ENCODE measurements at places on chromosomes 6 and 20. TPM values are rescaled to one million over a fixed set of nuclear protein-coding genes. Genes with fewer than 3 reads are reported as not detected.

DNA sequence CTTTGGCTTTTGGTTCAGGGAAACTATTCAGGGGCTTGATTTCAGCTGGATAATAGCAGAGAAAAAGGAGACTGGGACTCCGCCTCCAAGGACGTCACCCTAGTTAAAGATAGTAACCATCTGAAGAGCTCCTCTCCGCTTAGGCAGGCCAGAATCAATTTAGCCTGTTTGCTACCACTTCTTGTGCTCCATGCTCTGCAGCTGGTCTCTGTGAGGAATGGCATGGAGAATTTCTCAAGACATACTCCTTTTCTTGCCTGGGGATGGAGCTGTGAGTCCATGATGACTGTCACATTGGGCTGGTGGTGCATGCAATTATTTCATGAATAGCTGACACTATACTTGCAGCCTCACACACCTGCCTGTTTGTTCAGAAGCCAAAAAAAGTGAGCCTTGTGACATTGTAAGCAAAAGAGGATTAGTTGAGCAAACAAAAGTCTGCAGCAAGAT, 61.4 kb downstream of the TXLNB start:
- no peak for DNase-seq

The PPP1R16B gene
- total RNA-seq = not detected

The GHRH gene
- not detected for total RNA-seq

DNA sequence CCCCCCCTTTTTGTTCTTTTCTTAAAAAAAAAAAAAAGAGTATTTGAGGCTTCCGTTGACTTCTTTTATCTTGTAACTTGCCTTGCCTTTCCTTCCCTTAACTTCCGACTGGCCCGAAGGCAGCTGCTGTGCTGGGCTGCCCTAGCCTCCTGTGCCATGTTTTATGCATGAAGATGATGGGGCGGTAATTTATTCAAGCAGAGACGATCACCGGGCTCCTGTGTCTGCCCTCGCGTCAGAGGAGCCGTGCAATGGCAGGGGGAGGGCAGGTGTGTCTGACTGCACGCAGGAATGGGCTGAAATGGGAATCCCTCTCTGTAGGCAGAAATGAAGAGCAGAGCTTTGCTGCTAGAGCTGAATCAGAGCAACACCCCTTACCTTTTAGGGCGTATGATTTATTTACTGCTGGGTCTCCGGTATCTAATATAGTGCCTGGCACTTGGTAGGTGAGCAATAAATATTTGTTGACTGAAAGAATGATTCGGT, 106.3 kb upstream of the RIPOR2 start:
- DNase-seq = no peak

The BANF2 gene
- total RNA-seq = not detected

DNA sequence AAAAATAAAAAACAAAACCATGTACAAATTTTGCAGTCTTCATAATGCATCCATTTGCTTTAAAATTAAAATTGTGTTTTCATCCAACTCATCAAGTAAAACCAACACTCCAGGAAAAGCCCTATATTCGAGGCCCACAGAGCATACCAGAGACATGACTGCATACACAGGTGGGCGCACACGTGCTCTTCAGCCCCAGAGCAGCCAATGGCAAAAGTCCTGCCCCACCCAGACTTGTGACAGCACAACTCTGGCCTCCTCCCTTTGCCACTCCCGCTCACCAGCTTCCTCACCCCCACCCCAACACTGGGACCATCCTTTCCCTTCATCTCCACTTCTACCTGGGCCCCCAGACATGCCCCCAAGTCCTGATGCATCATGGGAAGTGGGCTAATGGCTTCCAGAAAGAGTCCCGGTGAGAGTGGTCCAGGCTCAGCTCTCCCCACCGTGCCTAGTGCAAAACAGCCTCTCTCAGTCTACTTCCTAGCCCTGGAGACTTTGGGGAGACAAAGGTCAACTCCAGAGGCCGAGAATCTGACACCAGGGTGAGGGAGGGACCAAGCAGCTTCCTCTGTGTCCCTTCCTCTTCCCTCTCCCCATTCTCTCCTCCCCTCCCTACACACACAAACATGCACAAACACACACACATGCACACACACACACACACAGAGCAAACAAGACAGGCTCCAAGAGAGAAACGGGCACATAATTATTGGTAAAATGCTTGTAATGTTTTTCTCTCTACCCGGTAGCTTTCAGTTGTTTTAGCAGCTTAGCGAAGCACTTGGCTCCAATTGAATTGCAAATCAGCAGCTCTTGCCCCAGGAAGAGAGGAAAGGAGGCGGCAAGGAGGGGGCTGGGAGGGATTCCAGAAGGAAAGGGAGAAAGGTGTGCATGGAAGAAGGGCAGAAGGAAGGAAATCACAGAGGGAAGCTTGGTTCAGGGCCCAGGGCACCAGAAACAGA, 14.3 kb downstream of the GRM4 start:
- DNase-seq = no peak

The TRPC4AP gene
- total RNA-seq = 82.2 TPM

- DNase-seq = no peak
Observed at GRCh38 chr6:70834520-70834919, 122.3 kb downstream of the B3GAT2 start.

DNA sequence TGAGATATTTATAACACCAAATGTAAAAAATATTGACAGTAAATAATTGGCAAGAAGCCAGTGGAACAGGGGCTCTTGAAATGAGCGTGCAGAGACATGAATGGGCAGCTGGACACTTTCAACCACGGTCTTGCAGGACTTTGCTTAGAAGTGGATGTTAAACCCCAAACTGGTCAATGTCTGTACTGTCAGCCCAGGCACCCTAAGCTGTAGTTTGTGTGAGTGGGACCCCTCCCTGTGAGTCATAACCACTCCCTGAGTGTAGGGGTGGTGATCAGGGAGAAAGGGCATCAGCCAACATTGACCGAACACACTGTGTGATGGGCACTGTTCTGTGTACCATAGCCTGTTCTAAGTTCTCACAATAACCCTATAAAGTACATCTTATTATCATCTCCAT, 108.6 kb downstream of the FIG4 start:
- DNase-seq = no peak

The ANKEF1 gene
- total RNA-seq = 4.0 TPM

The RSPO4 gene
- total RNA-seq = 1.2 TPM

The CD83 gene
- total RNA-seq = 7.1 TPM

DNA sequence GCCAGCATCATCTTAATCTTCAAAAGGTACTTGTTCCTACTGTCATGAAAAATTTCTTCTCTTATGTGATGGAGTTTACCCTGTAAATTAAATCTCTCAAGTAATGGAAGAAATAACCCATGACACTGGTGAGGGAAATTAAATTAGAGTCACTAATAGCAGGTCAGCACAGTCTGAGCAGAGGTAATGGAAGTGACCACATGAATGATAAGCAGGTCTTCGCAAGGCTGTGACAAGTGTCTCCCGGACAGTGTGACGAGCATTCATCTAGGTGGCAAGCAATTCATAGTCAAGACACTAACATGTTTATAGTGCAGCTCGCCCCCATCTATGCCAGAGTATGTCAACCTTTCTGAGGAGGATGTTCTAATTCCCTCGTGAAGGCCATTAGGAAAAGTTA, 249.2 kb downstream of the FRK start:
- DNase-seq = no peak

The HUS1B gene
- 0.22 TPM for total RNA-seq

DNA sequence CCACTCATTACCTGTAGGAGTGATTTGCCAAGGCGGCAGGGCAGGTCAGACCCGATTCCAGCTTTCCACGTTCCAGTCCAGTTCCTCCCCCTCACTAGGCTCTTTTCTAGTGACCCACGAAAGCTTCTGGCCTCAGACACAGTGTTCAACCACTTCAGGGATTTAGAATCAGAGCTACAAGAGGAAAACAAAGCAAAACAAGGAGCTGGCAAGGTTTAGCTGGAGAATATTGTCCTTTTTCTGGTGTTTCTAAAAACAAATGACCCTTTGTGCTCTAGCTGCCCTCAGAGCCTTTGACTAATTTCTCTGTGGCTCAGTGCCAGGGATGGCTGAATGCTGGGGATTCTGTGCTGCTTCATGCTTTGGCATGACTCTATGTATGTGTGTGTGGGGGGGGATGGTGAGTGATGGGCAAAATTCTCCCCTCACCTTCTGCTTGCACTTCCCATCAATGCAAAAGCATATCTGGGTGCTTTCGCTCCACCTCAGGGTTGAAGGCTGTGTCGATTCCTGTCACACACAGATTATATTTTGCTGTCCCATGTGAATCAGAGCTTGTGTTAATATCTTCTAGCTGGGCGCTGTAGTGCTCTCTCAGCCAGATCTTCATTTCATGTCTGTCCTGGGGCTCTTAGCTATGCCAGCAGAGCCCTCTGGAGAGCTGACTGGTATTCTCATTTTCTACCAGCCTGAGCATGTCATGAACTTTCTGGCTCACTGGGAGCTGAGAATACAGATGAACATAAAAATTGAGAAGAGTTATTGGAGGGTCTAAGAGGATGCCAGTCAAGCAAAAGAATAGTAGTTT, 19.3 kb upstream of the NEDD9 start:
- DNase-seq = no peak

The SLC32A1 gene
- not detected for total RNA-seq

The C6orf132 gene
- 15.3 TPM for total RNA-seq

The SCUBE3 gene
- 1.2 TPM for total RNA-seq

GRCh38 chr20:5757949-5758348, 7.7 kb downstream of the SHLD1 start:
- no peak for DNase-seq

The SRSF12 gene
- total RNA-seq = 6.2 TPM

DNA sequence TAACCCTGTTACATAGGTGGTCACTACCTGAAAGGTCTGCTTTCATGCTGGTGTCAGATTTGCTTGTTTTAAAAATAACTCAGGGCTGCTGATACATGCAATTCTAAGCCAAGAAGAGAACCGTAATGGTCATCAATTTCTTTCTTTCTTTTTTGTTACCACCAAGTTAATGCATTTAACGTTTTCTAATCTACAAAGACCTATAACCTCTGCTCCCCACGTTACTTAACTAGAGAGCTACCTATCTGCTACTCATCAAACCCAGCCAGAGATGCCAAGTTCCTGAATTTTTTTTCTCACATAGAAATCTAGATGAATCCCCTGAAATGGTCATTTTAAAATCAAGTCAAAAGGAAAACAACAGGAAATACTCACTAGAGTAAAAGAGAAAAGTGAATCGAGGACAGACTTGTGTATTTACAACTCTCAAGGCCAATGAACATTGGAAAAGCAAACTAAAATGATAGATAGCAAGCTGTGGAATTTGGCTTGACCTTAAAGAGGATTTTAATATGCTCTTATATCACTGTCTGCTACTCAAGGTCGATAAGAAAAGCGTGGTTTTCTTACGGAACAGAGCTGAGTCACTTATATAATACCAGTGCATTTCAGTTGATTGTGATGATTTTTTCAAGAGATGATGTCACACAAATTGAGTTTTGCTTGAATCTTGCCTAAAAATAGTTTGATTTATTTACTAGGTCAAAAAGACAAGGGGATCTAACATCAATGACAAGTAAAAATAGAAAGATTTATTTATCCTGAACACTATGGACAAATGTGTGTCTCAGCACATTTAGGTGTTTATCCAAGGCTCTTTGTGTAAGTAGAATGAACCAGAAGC, 67.9 kb downstream of the SGK1 start:
- no peak for DNase-seq

DNA sequence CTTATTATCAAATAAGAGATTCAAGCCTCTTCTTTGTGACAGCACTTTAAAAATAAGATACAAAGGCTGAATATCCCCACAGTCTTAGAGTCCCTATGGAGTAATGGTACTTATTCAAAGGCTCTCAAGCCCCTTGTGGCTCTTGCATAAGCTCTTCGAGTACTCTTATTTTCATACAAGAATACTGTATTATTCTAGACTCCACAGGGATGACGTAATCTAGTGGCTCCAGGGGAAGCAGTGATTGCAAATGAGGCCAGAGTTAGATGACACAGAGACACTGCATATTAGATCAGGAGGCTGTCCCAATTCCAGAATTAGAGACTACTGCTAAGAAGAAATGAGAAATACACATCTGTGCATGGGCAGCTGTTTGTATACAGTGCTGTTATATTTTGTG, 1195.9 kb upstream of the MAP3K7 start:
- no peak for DNase-seq

- DNase-seq = no peak
Observed at GRCh38 chr20:42749556-42749955, 440.1 kb downstream of the PTPRT start.

The PSMA7 gene
- 587 TPM for total RNA-seq

The IP6K3 gene
- total RNA-seq = 0.65 TPM

DNA sequence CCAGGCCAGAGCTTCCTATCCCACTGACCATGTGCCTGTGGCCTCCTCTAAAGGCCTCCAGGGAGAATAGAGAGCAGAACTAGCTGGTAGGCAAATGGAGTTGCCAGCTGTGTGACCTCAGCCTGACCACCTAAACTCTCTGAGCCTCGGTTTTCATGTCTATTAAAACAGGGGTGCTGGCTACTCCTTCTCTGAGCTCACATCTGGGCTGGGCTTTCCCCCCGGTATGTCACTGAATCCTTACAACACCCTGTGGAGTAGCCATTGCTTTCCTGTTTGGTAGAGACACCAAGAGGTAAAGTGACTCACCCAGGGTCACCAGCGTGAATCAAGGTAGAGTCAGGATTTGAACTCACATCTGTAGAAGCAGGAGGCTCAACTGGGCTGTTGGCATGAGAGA, 132.1 kb downstream of the JPH2 start:
- DNase-seq = no peak

The AIF1 gene
- not detected for total RNA-seq

DNA sequence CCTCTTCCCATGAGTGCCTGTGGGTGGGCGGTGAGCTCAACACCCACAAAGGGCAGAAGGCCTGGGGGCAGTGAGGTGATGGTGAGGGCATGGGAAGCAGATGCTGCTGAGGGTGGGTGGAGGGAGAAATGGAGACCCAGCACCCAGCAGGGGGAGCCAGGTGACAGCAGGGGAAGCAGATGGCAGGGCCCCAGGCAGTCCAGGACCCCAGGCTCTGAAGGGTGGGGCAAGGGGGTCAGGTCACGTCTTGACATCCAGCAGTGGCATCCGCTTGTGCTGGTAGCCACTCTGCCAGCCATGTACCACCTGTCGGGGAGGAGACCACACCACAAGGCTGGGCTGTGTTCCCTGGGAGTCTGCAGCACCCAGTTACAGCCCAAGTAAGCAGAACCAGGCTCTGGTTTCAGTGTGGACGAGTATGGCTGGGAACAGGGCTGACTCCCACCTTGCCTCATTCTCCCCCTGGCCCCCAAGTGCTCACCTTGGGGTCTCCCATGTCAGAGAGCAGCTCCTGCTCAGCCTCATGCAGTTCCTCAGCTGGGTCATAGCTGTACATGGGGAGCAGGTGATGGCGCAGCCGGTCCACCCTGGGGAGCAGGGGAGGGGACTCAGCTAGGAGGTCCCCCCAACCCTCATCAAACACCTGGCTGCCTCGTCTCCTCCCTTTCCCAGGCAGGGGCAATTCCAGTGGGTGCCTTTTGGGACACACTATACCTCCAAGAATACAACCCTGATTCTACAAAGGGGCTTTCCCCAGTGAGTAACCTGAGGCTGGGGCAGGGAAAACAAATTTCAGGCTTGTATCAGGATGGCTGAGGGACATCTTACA, 2.0 kb downstream of the SMIM29 start:
- DNase-seq = no peak

DNA sequence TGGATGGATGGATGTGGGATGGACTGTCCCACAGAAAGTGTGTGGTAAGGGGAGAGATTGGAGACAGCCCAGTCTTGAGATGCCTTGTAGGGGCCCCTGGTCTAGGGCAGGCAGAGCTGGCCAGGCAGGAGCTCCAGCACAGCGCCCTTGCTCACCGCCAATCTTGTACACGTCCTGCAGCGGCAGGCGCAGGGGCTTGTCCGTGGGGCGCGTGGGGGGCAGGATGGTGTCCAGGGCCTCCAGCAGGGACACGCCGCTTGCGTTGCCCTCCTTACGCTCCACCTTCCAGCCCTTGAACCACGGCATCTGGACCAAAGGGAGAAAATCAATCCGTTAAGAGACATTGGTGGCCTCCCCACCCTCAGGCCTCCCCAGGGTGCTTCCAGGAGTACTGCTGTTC, 5.9 kb downstream of the EEF1A2 start:
- no peak for DNase-seq
